ENCODE measurements at places on chromosomes 13 and 19. TPM values are rescaled to one million over a fixed set of nuclear protein-coding genes. Genes with fewer than 3 reads are reported as not detected.

GRCh38 chr13:39804332-39805210 lies 149.1 kb downstream of the COG6 start:
- DNase-seq, result no peak

DNA sequence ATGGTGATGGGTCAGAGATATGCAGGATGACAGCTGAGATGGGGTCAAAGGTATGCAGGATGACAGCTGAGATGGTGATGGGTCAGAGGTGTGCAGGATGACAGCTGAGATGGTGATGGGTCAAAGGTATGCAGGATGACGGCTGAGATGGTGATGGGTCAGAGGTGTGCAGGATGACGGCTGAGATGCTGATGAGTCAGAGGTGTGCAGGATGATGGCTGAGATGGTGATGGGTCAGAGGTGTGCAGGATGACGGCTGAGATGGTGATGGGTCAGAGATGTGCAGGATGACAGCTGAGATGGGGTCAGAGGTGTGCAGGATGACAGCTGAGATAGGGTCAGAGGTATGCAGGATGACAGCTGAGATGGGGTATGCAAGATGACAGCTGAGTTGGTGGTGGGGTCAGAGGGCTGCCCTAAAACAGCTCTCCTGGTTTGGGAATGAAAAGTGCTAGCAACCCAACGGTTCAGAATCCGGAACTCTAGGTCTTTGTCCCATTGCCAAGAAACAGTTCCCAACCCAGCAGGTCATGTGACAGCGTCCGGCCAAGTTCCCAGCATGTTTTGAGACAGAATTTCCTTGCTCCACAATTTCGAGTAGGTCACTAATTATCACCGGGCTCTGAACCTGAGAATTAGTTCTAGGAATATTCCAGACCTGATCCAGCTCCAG lies 3.2 kb downstream of the SELENOW start:
- peak; percentile 52 for DNase-seq

- no peak for DNase-seq
Measured at GRCh38 chr19:54364775-54365257, at the start of gene LAIR1. LAIR1 (minus strand) TSS chr19:54364931; CDS start chr19:54364804, 127 bp downstream.

DNA sequence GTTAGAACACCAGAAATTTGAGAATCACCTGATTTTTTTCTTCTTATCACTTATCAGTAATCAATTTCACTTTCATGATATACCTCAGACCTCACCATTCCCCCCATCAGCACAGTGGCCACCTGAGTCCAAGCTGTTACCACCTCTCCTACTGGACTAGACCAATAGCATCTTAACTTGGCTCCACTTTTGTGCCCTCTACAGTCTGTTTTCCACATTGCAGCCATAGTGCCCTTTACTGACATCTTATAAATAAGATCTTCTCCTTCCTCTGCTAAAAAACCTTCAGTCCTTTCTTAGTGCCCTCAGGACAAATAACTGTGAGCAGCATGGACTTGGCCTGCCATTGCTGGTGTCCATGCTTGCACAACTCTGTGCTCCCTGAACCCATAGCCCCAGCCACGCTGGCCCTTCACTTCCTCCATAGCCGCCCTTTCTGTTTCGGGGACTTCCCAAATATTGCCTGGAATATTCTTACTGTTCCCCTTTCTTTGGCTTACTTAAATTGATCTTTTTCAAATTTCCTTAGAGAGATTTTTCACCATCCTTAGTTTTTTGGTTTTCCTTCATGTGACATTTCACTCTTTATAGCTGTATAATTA lies 380.8 kb downstream of the LMO7 start:
- DNase-seq, result peak; percentile 40

DNA sequence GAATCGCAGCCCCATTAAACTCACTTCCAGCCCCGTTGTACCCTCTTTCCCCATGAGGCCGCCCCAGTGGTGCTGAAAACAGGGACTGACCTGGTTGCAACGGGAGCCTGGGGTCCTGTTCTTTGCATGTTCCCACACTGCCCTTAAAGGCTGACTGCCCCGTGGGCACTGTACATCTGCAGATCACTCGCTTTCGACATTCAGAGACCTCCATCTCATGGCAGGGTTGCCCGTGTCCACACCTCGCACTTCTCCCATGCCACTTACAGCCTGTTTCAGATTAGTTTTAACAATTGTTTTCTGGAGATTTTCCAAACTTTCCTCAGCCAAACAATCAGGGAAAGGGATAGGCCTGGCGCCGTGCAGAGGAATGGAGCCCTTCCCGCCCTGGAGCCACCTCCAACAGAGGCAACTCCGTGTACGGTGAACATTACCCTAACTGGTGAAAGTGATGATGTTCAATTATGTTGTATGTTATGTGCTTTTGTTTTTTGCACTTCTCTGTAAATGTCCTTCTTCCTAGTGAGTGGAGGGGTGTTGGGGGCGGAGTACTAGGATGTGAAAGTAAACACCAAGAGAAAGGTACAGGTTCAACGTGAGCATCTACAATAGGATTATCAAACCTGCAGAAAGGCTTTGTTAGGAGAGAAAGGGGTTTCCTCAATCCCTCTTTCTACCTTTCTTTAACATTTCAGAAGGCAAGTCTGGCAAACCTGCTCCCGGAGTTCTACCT lies 262.8 kb downstream of the FOXO1 start:
- no peak for DNase-seq

DNA sequence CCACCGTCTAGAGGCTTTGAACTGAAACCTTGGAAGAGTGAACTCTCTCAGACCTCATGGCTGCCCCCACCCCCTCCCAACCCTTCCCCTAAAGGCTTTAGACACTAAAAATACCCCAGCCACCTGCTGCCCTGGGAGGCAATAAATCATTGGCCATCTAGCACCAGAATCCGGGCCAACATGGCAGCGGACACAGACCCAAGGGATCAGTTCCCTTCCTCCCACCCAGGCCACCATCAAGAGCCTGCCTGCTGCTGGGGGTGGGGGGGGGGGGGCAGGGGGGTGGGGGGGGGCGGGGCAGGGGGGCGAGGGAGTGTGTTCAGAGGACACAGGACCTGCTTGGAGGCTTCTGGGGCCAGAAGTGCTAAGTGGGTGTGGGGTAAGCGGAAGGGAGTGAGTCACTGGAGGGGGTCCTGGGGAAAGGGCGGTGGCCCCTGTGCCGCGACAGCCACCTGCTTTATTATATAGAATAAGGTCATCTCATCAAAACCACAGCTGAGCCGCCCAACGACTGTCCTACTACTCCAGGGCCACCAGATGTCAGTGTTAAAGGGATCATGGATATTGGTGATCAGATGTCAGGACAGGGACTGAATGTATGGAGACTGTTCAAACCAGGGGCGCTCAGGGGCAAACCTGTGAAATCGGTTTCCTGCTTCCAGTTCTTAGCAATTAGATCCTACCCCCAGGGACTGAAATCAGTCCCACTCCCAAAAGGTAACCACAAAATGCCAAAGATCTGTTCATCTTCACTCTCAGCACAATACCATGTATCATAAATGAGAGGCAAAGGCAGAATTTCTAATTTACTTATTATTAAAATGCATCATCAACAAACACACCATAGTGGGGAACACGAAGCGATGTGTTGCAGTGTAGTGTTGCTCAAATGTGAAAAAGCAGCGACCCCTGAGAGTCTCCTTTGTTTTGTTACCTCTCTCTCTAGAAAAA lies 24.3 kb downstream of the ARL11 start:
- peak; percentile 74 for DNase-seq

GRCh38 chr19:47253970-47254369 lies 2.4 kb upstream of the CCDC9 start:
- no peak for DNase-seq

DNA sequence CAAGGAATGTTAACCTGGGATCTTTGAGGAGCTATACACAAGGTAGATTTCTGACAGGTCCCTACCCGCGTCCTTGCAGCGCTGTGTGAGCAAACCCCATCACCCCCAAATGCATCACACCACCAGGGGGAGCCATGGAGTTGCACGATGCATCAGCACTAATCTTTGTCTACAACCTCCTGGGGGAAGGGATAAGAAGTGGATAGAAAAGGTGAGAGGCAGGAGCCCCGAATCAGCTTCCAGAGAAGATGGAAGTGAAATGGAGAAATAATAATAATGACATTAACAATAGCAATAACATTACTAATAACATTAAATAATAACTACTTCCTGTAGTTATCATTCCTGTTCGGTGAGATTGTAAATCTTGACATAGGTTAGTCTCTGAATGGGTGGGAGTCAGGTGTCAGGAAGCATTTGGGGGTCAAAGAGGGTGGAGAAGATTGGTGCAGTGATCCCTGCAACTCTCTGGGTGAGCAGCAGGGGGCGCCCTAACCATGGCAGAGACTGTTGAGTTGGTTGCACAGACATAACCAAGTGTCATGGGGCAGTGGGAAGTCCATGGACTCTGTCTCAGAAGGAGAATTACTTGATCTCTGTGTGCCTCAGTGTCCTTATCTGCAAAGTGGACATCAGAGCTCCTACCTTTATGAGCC lies 16.5 kb downstream of the SIGLEC7 start:
- peak; percentile 51 for DNase-seq

IFNL1 gene
- total RNA-seq, result not detected

DNA sequence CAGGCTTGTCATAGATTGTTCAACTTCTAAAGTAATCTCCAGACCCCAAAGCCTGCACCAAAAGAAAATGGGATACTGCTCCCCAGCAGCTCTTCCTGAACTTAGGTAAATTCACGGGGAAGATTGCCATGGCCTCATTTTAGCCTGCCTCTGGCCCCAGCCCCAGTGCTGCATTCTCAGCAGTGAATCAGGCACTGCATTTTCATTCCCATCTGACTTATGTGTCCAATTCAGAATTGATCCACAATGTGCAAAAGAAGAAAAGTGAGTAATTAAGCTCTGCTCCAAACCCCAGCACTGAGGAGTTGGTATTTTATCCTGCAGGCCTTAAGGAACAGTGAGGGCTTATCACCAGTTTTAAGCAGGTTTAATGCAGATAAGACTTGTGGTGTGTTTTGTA lies 176.4 kb downstream of the KCTD12 start:
- no peak for DNase-seq

GRCh38 chr19:45657520-45658167 lies 10.4 kb upstream of the GIPR start:
- DNase-seq, result no peak

SLC7A10 gene
- total RNA-seq, result not detected

CFAP97D2 gene
- not detected for total RNA-seq

CLEC4G gene
- not detected for total RNA-seq

GRCh38 chr19:35328851-35329285 lies at the start of gene CD22:
CD22 (plus strand) TSS chr19:35329187; CDS start chr19:35332041, 2,854 bp downstream.
- DNase-seq, result no peak

SIGLEC5 gene
- not detected for total RNA-seq

- no peak for DNase-seq
Measured at GRCh38 chr19:17393914-17394313, at the start of gene CCDC194. CCDC194 (minus strand) TSS chr19:17394196; CDS start chr19:17394158, 38 bp downstream.

- DNase-seq, result no peak
Measured at GRCh38 chr13:105442040-105442439, 1093.4 kb downstream of the EFNB2 start.

- no peak for DNase-seq
Measured at GRCh38 chr19:38262585-38263268, 1.6 kb upstream of the SPINT2 start.

GRCh38 chr13:44118881-44119280 lies 239.2 kb downstream of the LACC1 start:
- no peak for DNase-seq

- no peak for DNase-seq
Measured at GRCh38 chr19:47786566-47786965, 8.1 kb downstream of the SELENOW start.

- peak; percentile 53 for DNase-seq
Measured at GRCh38 chr19:42683917-42684513, 56.3 kb downstream of the PSG3 start.

GRCh38 chr13:49731766-49732165 lies 40.5 kb upstream of the EBPL start:
- peak; percentile 60 for DNase-seq

DNA sequence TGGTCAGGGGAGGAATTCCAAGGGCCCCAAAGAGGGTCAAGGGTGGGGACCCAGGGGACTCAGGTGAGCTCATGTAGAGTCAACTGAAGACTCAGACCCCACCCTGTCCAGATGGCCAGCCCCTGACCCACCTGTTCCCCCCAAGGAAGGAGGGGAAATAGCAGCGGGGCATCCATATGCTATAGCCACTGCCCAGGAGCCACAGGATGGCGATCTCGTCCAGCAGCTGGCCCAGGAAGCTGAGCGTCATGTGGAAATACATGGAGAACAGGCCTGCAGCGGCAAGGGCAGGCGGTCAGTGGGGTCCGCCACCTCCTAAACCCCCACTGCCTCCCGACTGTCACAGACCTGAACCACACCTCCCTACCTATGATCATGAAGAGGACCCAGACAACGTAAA lies 21.4 kb downstream of the ACER1 start:
- DNase-seq, result no peak

GRCh38 chr13:39821977-39822376 lies 166.5 kb downstream of the COG6 start:
- no peak for DNase-seq

DNA sequence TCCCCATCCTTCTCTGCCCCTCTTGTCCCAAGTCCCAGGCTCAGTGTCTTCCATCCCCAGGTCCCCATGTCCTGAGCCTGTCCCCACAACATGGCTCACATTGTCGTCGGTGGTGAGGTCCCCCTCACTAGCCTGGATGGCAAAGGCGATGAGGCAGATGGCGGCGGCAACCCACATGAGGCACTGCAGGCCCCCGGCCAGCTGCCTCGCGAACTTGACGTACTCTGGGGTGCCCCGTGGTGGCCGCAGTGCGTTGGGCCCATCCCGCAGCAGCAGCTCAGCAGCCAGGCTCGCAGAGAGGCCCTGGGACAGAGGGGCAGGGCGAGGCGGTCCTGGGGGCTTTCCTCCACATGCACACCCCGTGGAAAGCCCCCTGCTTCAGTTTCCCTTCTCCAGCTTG lies 1.1 kb downstream of the ATP4A start:
- DNase-seq, result no peak

GRCh38 chr19:4264812-4265211 lies 14.3 kb upstream of the SHD start:
- DNase-seq, result no peak

DNA sequence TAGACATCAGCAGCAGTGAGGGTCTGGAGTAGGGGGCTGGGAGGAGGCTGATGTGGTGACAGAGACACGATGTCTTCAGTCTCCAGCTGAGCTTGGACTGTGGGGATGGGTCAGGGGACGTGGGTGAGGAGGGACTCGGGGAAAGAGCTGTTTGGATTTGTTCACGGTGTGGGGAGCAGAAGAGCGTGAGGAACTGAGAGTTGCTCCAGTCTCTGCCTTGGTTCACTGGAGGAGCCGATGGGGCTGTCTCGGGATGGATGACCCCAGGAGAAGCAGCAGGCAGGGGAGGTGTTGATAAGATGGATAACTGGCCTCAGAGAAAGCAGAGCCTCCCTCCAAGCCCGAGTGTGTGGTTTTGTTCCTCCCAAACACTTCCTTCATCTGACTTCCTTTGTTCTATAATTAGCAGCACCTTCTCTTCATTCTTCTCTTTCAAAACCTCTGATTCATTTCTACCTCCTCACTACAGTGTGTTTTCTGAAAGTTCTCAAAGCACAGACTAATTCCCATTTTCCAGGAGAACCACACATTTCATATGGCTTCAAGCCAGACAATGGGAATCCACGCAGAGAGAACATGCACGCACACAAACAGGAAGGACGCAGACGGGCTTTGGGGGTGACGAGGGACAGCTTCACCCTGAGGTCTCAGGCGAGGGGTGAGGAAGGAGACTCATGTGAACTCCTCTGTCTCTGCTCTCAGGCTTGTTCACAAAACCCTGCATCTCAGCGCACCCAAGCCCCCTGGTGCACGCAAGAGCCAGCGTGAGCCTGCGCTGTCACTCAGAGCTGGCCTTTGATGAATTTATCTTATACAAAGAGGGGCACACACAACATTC lies 18.6 kb downstream of the LAIR2 start:
- peak; percentile 42 for DNase-seq

WASF3 gene
- total RNA-seq, result 21.2 TPM

All from lung microvascular endothelial cell (primary cell).